ENCODE measurements at places on chromosomes 3 and 15.

GRCh38 chr15:63244976-63245645 lies 32.3 kb upstream of the APH1B start:
- DNase-seq: no peak

GRCh38 chr3:123324880-123325765 lies 123.4 kb downstream of the SEC22A start:
- no peak for DNase-seq

DNA sequence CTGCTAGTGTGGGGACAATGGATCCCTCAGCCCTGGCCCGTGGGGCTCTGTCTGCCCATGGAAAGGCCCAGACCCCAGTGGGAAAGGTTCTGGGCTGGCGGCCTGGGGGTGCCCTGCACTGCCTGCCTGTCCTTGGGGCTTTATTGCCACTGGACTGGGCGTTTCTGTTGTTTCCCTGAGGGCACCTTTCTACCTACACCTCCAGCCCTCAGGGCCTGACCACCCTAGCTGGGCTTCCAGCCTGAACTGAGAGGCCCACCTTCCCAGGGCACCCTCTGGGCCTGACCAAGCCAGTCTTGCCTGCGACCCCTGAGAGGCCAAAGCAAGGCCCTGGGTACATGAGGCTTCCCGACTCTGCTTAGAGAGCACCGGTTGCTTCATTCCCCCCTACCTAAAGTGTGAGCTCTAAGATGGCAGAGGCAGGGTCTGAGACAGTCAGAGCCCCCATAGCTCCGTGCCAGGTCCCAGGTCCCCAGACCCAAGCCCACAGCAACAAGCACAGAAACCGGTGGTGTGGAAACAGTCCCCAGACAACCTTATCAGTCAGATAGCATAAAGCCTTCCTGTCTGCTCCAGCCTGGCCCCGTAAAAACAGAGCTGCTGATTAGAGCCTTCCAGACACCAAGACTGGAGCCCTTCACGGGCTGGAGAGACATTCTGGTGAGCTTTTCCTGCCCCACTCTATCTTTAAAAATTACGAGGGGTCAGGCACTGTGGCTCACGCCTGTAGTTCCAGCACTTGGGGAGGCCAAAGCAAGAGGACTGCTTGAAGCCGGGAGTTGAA lies 102.8 kb downstream of the CHSY1 start:
- DNase-seq: no peak

DNA sequence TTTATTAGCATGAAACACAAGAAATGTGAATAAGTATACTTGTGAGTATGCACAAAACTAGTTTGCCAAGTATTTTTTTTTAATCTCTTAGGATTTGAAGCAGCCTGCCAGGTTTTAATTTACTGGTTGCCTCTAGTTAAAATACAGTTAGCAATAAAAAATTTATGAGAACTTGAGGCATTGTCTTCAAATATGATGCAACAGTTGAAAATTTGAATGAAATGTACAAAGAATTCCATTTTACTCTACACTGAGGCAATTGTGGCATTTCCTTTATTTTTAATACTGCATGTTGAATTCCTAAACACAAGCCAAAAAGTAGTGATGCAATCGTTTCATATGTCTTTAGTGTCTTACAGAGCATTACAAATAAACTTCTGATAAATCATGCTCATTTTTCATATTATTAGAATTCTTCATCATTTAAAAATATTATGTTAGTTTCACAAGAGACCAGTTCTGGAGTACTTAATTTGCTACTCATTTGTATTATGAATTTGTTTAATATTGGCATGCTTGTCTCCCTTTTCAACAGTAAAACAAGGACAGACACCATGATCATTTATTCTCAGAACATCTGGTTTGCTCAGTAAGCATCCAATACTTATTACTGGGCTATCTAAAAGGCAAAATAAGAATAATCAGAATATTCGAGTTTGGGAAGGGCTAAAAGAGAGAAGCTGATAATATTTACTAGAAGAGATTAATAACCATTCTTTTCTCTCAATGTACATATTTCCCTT lies 124.8 kb upstream of the PTX3 start:
- DNase-seq: no peak

- no peak for DNase-seq
These were observed 193.6 kb upstream of the SATB1 start for GRCh38 chr3:18618723-18619122.

GRCh38 chr3:45498532-45498931 lies 96.0 kb upstream of the LIMD1 start:
- no peak for DNase-seq

DNA sequence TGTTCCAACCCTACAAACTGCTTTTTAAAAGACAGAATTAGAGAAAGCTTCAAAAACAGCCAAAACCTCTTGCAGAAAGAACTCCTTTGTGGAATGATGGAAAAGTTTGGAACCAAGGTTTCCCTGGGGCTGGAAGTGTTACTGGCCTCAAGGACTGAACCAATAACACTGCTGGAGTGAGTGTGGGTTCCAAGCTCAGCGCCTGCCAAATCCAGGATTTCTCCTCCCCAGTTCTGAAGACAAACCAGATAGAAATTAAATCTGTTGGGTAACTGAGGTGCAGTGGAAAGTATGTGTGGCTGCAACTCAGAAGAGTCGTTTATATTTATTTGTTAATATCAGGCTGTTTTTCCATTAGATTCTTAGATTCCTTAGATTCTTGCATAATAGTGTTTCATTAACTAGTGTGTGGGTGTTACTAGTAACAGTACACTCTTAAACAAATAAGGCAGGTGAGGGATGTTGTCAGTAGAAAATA lies 66.5 kb upstream of the FNDC3B start:
- DNase-seq: no peak

- no peak for DNase-seq
These were observed 57.2 kb upstream of the KY start for GRCh38 chr3:134707908-134708597.

DNA sequence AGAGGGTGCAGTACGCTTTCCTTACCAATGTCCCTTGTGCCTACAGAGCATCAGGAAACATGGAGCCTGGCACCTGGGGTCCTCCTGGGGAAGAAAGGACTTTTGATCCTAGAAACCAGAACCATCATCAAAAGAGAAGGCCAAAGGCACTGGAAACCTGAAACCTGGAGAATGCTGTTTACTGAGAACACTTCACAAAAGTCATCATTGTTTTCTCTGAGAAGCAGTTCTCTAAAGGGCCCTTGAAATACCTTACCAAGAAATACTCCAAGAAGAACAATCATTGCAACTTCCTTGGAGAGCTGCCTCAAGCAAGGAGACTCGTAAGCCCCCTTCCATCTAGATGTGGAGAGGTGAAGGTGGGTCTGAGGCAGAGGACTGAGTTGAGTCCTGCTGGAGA lies 66.0 kb downstream of the TLE3 start:
- no peak for DNase-seq
